Activated CD4-positive, CD25-positive, alpha-beta regulatory T cell treated with anti-CD3 and anti-CD28 coated beads, Interleukin-2, amount 50 U/mL, for 72 hours (primary cell): ENCODE measurements at places on chromosomes 4 and X.

GRCh38 chr4:163988391-163988790 is 493.9 kb downstream of the TMA16 start:
- DNase-seq, result no peak

DNA sequence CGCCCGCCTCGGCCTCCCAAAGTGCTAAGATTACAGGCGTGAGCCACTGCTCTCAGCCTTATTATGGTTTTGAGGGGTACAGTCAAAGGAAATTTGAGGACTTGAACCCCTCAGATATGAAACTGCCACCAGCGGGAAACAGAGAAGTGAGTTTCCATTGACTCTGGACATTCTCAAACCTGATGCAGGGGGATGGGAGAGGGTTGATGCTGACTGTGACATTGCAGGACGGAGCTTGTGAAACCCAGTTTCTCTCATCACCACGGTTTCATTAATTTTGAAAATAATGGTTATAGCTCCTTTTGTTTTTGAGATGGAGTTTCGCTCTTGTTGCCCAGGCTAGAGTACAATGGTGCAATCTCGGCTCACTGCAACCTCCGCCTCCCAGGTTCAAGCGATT is 18.2 kb upstream of the NKRF start:
- DNase-seq, result no peak

- DNase-seq, result no peak
These were observed 551 bp downstream of the NPNT start for GRCh38 chr4:105895583-105896460.

GRCh38 chrX:51891821-51892551 is 1.4 kb upstream of the MAGED1 start:
- no peak for DNase-seq

DNA sequence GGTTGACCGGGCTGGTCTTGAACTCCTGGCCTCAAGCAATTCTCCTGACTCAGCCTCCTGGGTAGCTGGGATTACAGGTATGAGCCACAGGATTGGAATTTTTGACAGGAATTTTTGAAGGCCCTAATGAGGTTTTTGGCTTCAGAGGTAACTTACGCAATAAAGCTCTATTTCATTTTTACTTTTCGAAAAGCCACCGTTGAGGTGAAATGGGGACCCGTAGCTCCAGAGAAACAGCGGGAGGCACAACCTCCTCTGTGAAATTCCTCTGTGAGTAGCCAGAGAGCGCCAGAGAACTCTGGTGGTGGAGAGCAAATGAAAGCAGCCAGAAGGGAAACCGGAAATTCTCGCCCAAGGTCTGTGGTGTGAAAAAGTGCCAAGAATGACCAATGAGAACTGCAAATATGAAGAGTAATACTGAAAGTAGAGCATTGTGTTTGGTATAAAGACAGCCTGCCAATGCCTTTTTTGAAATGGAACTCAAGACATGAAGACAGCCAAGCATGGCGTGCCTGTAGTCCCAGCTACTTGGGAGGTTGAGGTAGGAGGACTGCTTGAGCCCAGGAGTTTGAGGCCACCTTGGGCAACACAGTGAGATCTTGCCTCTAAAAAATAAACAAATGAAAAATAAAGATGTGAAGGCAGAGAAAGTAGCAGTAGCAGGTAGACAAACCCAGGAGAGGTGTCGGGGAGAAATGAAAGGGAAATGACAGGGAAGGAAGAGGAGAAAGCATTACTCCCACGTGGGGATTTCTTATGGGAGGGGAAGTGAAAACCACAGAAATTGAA is 33.0 kb upstream of the TMEM131L start:
- DNase-seq, result peak; percentile 65

GRCh38 chrX:45715748-45716147 is 515.1 kb upstream of the DIPK2B start:
- DNase-seq, result no peak

GRCh38 chr4:141645611-141646340 is 9.4 kb downstream of the IL15 start:
- DNase-seq, result no peak

DNA sequence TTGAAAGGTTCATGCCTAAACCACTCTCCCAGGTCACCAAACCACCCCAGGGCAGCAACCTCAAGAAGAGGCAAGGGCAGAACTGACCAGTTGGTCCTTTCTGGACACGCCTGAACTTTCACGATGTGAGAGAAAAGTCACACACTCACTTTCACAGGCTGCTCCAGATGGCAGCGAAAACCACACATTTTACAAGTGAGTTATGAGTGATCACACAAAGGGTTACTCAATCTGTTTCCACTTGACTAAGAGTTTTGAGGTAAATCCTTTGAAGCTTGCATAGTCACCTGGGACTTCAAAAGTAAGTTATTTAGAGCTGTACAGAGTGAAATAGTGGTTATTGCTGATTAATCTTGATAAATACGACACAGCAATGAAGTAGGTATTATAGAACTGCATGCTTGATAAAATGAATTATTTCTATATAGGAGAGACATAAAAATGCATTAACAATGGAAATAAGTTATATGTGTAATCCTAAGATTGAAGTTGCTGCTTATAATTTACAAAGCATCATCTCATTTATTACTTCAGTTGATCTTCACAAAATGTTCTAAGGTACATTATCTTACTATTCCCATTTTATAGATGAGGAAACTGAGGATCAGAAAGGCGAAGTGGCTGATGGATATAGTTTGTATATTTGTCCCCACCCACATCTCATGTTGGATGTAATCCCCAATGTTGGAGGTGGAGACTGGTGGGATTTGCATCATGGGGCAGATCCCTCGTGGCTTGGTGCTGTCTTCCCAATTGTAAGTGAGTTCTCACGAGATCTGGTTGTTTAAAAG is 103.0 kb upstream of the KLF3 start:
- no peak for DNase-seq

DNA sequence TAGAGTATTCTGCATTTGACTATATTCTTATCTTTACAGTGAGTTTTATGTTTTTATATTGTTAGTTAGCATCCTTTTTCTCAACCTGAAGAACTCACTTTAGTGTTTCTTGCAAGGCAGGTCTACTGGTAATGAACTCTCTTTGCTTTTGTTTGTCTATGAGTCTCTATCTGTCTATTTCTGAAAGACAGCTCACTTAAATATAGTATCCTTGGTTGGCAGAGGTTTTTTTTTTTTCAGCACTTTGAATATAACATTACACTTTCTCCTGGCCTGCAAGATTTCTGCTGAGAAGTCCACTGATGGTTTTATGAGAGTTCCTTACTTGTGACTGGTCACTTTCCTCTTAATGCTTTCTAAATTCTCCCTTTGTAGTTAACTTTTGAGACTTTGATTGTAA is 32.8 kb upstream of the C4orf54 start:
- no peak for DNase-seq

DNA sequence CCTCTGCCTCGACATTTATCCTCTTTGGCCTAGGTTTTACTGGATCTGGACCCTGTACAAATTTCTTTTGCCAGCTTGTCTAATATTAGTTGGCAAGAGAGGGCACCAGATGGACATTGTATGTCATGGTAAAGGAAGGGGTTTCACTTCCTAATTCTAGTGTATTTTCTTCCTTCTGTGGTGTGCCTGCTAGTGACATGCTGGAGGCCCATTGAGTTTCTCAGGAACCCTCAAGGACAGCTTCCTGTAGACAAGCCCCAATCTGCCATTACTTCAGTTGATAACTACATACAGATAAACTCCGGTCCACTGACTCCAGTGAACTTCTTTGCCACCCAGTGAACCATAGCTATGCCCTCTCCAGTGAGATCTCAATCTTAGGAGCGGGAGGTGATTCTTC is 116.9 kb downstream of the STPG2 start:
- DNase-seq, result no peak

GRCh38 chr4:68338625-68339024 is 11.3 kb downstream of the YTHDC1 start:
- no peak for DNase-seq

DNA sequence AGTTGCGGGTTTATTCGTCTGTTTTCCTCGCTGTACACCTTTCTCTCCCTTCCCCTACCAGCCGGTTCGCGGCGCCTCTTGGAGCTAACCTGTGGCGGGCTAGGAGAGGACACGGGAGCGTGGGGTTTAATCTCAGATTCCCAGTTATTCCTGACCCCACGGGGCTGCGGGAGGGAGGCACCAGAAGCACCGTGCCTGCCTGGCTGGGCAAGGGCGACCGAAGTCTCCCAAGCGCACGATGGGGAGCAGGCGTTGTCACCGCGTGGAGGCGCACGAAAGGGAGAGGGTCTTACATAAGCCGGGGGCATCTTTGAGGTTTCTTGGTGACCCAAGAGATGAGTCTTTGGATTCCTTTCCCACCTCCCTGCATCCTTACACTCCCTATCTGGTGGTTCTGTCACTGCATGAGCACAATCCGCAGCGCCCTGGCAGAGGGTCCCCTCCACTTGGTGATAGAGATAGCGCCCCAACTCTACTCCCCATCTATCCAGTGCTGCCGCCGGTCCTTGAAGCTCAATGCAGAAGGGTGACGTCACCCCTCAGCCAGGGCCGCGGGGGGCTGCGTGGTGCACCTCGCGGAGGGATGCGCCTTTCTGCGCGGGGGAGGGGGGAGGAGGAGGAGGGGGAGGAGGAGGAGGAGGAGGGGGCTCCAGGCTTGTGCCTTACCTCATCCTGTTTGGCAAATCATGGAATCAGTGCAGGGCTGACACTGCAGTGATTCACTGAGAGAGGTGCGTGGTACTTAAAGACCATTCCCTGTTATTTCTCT is 793 bp downstream of the TSPAN7 start:
- DNase-seq, result no peak

DNA sequence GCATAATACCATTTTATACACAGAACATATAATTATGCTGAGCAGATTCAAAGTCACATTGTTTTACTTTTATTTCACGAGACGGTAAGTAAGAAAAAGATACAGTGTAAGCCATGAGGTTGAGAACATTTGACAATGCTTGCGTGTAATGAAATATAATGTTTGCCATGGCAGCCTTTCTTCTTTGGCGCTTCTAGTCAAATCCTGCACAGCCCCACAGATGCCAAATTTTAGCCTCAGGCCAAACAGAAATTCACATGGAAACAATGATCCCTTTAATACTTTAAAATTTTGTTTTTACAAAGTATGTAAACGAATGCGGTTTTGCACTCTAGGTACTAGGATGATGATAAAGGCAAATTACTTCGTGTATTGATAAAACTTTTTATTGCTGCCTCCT is 502.7 kb upstream of the SMIM31 start:
- no peak for DNase-seq

DNA sequence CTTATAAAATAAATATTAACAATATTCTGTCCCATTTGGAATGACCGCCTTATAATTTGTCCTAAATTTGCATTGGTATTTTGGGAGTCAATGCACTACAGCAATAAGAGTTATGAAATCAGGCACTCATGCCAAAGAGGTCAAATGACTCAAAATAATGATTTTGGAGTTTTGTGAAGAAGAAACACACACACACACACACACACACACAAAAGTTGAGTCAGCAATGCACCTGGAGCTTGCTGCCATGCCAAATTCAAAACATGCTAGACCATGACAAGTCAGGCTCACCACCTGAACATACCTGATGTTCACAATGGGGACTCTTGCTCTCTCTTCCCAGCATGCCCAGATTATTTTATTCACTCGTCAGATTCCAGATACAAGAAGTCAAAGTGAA is 56.7 kb downstream of the PROM1 start:
- no peak for DNase-seq

DNA sequence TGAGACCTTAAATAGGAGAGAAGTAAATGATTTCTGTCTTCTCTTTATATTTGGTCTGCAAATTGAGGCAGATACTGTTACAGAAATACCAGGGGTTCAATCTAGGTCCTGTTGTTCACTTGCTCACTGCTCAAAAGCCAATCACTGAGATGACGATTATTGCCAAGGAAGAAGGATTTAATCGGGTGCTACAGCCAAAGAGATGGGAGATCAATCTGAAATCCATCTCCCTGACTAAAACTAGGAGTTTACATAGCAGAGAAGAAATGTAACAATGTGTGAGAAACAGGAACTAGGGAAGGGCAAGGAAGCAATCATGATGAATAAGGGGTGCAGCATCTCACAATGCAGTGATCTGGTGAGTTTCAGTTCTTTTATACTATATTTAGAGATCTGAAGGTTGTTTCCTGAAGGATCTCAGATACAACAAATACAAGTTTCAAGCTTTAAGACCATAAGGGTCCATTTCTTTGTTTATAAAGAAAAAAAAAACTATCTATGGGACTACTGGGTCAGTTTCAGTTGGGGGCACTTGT is 117.9 kb upstream of the FAM9B start:
- DNase-seq, result no peak

DNA sequence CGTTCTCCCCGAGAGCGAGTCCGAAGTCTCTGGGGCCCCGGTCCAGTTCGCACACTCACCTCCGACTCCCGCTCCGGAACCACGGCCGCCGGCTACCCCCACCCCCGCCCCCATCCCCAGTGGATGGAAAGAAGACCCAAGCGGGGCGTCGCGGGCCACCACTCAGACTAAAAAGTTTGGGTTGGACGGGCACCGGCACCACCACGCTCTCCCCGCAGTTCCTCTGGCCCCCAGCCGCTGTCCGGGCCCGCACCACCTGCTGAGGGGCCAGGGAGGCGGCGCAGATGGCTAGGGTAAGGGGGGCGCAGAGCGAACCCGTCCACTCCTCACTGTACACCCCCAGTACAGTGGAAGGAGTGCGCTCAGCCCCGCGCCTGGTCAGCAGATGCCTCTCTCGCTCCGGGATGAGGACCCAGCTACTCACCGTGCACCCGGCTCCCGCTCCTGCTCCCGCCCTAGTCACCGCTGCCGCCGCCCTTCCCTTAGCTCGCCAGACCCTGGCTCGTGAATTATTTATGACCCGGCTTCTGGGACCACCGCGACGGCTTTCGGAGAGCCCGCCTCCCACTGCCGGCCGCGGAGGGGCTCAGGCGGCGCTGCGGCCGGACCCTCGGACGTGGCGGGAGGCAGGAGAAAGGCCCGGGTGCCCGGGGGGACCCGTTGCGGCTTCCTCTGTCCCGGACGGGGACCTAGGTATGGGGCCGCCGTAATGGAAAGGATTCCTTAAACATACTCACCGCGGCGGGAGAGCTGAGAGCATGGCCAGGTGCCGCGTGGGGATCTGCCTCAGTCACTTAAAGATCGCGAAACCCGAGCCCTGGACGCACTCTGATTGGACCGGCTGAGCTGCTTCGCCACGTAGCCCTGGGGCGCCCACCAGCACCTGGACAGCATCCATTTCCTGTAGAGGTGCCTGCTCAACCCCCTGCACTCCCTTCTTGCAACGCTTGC is at the start of gene PROM1:
PROM1 (minus strand) TSS at position 783 of the 951 bp plus-strand sequence. CDS start 8,117 bp downstream, outside the sequence.
- DNase-seq, result no peak

- no peak for DNase-seq
These were observed 108.8 kb downstream of the NFKB1 start for GRCh38 chr4:102610007-102610406.

- DNase-seq, result no peak
These were observed 38.6 kb upstream of the NAP1L5 start for GRCh38 chr4:88736264-88736663.

- DNase-seq, result no peak
These were observed 95.5 kb downstream of the NSUN7 start for GRCh38 chr4:40845154-40845835.

DNA sequence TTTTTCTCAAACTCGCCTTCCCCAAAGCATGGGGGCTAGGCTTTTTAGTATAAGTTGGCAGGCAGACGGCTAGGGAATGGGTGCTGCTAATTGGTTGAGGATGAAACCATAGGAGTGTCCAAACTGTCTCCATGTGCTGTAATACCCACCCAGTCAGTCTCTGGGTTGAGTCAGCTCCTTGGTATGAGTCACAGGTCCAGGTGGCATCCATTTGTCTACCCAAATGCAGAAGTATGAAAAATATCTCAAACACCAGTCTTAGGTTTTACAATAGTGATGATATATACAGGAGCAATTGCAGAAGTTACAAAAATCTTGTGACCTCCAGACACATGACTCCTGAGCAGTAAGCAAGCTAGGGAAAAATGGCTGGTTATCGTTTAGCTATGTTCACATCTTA is 27.4 kb upstream of the CCSER1 start:
- no peak for DNase-seq

GRCh38 chr4:156596706-156597329 is 374.8 kb downstream of the PDGFC start:
- no peak for DNase-seq
